ENCODE measurements at places on chromosomes 3 and 15.

DNA sequence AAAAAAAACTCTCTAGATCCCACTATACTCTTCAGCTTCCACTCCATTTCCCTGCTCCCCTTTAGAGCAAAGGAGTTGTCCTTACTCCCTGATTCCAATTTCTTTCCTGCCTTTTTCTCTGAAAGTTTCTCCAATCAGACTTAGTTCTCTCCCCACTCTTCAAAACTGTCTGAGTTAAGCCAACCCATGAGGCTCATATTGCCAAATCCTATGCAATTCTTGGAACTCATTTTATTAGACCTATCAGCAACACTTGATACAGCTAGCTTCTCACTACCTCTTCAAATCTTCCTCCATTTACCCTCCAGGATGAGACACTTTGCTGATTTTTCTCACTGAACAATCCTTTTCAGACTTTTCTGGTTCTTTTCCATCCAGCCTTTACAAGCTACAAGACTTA, 233.1 kb downstream of the THRB start:
- no peak for DNase-seq

GRCh38 chr3:140351466-140351865, 326.4 kb upstream of the TRIM42 start:
- no peak for DNase-seq

DNA sequence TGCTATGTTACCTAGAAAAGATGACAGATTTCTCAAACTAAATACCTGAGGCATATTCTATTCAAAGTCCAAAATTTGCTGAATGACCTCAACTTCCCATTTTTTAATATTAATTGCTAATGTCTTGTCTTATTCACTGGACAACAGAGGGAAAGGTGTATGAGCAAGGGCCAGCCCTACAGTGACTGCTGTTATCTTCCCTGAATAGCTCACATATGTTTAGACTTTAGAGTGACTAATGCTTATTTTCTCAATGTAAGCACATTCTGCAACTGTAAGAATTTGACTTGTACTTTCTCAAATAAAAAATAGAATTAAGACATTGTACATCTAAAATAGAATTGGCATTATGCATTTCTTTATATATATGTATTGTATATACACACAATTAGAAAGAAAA, 26.5 kb upstream of the AADACL2 start:
- no peak for DNase-seq

DNA sequence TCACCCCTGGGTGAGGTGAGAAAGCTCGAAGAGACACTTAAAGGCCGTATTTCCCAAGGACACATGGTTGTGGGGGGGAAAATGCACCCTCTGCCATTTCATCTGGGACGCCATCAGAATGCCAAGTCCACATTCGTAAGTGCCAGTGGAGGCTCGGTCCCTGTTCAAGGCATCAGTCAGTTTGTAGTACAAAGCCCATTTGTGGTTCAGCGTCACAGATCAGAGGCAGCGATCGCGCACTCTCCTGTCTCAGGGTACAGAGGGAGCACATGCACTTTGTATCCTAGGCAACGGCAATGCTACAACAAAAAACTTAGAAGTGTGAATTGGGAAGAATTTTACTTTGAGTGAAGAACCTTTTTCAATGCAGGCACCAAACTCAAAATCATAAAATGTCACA, 27.2 kb downstream of the SEMA6D start:
- DNase-seq = no peak

- DNase-seq = no peak
Measured at GRCh38 chr15:73560501-73561117, 72.6 kb downstream of the NPTN start.

DNA sequence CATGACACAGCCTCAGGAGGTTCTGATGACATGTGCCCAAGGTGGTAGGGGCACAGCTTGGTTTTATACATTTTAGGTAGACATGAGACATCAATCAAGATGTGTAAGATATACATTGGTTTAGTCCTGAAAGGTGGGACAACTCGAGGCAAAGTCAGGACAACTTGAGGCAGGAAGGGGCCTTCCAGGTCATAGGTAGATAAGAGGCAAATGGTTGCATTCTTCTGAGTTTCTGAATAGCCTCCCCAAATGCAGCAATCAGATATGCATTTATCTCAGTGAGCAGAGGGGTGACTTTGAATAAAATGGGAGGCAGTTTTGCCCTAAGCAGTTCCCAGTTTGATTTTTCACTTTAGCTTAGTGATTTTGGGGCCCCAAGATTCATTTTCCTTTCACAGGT, 91.6 kb downstream of the CHCHD4 start:
- DNase-seq = no peak

DNA sequence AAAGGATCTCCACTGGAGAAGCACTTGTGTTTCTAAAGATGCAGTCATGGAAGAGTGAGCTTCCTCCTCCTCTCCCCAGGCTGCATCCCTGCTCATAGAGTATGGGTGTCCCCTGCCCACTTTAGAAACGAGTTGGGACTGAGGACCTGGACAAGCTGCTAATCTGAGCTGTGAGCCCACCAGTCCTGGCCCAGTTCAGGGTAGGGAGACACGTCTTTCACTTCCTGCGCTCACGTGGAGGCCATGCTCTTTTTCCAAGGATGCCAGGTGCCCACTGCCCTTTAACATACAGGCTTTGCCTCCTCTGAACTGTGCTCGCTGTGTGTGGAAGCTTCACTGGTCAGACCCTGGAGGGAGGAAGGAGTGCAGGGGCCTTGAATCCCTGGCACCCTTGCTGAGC, 316.3 kb downstream of the UACA start:
- DNase-seq = no peak

GRCh38 chr3:16423947-16424673, 89.4 kb downstream of the RFTN1 start:
- no peak for DNase-seq

- no peak for DNase-seq
Measured at GRCh38 chr3:144429719-144430121, 458.1 kb downstream of the DIPK2A start.

DNA sequence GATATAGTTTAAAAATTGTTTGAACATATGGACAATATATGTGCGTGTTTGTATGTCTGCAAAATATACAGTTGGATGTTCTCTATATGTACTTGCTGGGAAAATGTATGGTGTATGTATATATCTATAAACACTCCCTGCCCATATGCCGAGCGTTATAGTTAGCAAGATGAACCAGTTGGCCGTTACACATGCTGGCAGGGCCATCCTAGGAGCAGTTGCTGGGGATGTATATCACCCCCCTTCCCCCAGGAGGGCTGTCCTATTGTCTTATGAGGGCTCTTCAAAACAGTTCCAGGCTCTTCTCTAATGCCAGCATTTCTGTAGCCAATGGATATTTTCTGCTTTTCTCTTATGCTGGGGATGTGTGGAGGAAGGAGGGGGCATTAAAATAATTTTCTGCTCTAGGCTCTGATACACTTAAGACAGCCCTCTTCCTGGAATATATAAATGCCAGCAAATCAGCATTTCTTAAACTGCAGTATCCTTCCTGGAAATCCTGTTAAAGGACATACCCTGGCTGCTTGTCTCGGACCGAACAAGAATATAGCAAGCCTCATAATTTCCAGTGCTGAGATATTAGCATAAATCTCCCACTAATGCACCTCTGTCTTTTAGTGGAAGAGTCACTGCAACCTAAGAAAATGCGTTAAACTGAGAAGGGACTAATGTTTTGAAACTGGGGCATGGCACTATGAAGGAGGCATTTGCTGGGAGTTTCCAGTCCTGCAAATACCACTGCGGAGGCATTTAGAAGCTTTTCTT, 134.4 kb downstream of the MDFIC2 start:
- DNase-seq = no peak

- DNase-seq = no peak
Measured at GRCh38 chr3:294581-294980, 98.0 kb downstream of the CHL1 start.

- DNase-seq = no peak
Measured at GRCh38 chr3:124768812-124769211, 38.6 kb downstream of the UMPS start.

Data from activated CD4-positive, alpha-beta T cell treated with anti-CD3 and anti-CD28 coated beads for 1 hour (primary cell).